ENCODE measurements at places on chromosomes 5 and 9. TPM values are rescaled to one million over a fixed set of nuclear protein-coding genes. Genes with fewer than 3 reads are reported as not detected.

Gene OLFML2A
- total RNA-seq = not detected

Gene SPINK7
- total RNA-seq = not detected

Gene SH3RF2
- total RNA-seq = 0.60 TPM

Gene SOHLH1
- total RNA-seq = not detected

GRCh38 chr5:122533825-122534224 lies 221.8 kb downstream of the SNCAIP start:
- no peak for DNase-seq

- DNase-seq = no peak
These were observed 151.8 kb upstream of the RAD23B start for GRCh38 chr9:107131108-107131799.

- DNase-seq = no peak
These were observed 178.5 kb downstream of the RAB3C start for GRCh38 chr5:58761407-58761806.

DNA sequence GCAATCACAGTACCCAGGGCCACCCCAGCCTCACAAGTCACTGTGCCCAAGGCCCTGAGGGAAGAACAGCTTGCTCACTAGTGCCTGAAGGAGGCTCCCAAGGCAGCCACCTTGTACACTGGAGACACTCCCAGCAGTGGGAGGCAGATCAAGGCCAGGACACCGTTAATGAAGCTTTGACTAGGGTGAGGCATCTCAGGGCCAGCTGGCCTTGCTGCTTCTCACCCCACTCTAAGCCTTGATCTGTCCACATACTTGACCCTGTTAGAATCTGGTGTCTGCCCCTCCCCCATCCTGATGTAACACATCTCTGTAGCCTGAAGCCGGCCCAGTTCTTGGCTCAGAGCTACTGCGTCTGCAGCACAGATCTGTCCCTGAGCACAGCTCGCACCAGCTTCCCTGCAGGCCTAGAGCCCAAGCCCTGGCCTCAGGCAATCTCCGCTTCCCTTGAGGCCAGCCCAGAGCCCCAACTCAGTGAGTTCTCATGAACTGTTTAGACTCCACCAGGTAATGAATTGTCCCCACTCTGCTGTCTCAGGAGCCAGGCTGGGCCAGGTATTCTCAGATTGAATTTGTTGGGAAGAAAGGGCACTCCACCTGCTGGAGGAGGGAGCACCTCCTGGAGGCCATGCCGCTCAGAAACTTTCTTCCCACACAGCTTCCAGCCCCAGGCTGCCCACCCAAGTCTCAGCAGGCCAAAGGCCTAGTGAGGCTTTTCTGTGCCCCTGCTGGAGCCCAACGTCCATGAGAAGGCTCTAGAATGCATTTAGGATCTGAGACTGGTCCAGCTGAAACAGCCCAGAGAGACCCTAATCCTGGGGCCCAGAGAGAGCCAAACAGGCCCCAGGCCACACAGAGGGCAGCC lies 13.4 kb upstream of the JADE2 start:
- no peak for DNase-seq

- DNase-seq = peak; percentile 59
These were observed at the start of gene ZFP37 for GRCh38 chr9:113056191-113057106. Gene ZFP37, minus strand, starts transcription at chr9:113056724. Its CDS starts 36 bp downstream, at chr9:113056688.

DNA sequence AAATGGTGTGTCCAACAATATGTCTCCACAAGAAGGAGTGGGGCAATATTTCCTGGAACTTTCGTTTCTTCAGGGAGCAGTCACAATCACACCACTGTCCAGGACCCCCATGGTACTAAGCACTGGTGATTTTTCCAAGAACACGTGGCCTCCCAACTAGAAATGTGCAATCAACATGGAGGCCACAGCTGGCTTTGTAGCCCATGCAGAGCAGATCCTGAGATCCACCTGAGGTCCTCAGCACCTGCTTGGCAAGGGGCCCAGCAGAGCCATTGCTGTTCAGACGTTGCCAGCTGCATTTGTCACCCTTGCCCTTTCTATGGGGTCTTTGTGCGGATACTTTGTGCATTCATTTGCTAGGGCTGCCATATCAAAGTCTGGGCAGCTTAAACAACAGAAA lies 334.5 kb upstream of the IRX4 start:
- DNase-seq = no peak

- DNase-seq = no peak
These were observed 19.1 kb downstream of the TGFBI start for GRCh38 chr5:136047858-136048257.

All from T-helper 17 cell (primary cell).